ENCODE measurements at places on chromosomes 16 and 17. TPM values are rescaled to one million over a fixed set of nuclear protein-coding genes. Genes with fewer than 3 reads are reported as not detected.

The TMEM98 gene
- total RNA-seq = 94.8 TPM

The SLFN14 gene
- not detected for total RNA-seq

GRCh38 chr16:47127541-47127940 lies 16.2 kb downstream of the NETO2 start:
- no peak overlapping the region for H3K4me3 ChIP-seq
- H3K36me3 ChIP-seq = no peaks in the 10 kb centered on the region
- H3K4me1 ChIP-seq = no peaks in the 10 kb centered on the region
- no peaks in the 10 kb centered on the region for H3K27me3 ChIP-seq
- DNase-seq = no peak

GRCh38 chr17:68314916-68315535 lies 23.7 kb downstream of the ARSG start:
- DNase-seq = no peak
- no peak overlapping the region for H3K27ac ChIP-seq
- H3K4me3 ChIP-seq = no peak overlapping the region
- H3K27me3 ChIP-seq = no peaks in the 10 kb centered on the region
- H3K36me3 ChIP-seq = no peaks in the 10 kb centered on the region
- no peaks in the 10 kb centered on the region for H3K4me1 ChIP-seq
